Stimulated activated CD8-positive, alpha-beta memory T cell treated with anti-CD3 and anti-CD28 coated beads, Interleukin-15, amount 100 ng/mL, for 48 hours (primary cell): ENCODE measurements at places on chromosomes 3 and 15.

DNA sequence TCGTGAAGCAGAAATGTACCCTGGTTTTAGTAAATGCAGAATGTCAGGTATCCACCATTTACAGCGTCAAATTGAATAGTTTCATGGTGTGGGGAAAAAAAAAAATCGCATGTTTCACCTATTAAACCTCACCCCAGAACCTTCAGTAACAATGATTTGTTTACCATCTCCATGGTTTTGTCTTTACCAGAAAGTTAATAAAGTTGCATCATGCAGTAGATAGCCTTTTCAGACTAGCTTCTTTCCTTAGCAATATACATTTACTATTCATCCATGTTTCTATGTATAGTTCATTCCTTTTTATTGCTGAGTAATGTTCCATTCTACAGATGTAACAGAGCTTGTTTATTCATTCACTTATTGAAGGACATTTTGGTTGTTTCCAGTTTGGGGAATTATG lies 1066.1 kb downstream of the FHIT start:
- DNase-seq, result no peak

DNA sequence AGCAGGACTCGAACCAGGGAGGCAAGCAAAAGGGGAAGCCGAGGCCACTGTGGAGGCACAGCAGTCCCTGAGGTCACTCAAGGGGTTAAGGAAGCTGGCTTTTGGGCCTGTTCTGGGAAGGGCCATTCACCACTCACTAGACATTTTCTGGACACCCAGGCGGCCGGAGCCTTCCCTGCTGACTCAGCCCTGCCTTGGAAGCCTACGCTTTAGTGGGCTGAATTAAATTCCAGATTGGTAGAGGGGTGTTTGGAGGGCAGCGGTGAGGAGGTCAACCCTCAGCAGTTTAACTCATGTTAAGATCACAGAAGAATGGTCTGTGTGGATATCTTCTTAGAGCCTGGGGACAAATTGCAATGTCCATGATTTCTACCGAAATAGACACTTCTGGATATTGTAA lies 152.8 kb downstream of the GABRG3 start:
- DNase-seq, result no peak

GRCh38 chr15:48833526-48834239 lies 22.8 kb upstream of the CEP152 start:
- DNase-seq, result no peak

DNA sequence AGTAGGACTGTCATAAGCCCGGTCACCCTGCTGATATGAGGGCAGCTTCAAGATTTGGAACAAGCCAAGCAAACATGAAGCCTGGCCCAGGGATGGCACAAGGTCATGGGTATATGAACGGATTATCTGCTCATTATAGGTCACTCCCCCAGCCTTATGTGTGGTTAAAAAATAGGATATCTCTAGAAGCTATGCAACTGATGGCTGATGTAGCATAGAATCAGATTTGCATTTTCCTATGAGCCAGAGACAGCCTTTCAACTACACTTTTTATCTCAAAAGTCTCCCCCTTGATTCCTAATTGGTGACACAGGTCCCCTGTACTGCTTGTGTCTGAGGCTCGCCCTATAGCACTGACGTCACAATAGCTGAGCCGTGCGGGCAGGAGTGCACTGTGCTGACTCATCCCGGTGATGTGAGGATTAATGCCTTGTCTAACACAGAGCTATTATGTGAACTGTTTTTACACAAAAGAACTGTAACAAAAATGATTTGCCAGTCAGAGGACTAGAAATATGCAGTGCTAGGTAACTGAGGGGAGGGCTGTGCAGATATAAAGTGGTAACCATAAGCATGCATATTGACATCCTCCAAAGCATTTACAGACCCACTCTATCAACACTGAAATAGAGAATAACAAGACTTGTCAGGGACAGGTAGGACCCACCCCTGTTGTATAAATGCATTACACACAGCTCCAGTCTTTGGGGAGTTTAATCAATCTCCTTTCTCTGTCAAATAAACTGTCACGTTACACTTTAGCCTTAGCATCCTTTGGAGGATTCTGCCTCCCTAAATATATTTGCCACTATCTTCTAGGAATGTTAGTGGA lies 204.9 kb downstream of the TIGIT start:
- DNase-seq, result no peak

- DNase-seq, result no peak
Measured at GRCh38 chr3:138901567-138901966, 45.4 kb downstream of the FOXL2 start.

DNA sequence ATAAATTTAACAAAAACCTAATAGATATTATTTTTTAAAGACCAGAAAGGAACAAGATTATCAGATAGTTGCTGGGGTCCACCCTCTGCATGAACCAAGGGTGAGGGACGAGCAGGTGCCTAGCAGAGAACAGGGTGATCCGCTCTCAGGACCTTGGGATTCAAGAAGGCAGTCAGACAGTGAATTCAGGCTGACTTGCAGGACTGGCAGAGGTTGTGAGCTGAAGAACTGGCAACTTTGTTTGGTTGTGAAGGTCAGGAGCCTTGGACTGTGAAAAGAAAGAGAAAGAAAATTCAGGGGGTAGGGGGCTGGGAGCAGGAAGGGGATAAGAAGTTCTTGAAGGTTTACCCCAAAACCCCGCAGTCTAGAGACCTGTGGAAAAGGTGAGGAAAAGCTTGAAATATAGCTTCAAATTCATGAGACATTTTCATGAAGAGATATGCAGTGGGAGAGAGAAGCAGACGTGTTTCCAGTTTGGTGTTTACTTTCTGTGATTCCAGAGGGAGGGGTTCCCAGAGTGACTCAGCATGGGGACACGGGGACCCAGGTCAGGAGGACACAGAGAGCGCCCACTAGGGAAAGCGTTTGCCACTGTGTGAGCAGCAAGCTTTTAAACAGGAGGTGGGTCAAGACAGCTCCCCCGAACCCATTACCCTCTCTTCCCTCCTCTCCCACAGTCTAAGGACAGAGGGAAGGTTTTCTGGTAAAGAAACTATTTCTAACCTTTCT lies 217.2 kb upstream of the UMPS start:
- DNase-seq, result no peak

DNA sequence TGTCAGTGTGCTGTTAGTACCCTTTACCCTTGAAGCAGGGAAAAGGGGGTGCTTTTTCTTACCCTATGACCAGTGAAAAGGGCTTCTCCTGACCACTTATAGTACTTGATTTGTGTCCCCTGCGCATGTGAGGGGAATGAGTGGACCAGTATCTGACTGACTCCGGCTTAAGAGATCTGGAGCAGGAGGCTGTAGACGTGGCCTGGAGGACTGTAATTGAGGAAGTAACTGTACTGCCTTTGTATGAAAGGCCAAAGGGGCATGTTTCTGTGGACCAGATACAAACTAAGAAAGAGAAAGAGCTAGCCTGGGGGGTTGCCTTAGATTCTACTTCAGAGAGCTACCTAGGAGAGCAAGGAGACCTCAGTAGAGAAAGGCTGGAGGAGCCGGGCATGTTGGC lies 89.9 kb upstream of the TBL1XR1 start:
- no peak for DNase-seq

DNA sequence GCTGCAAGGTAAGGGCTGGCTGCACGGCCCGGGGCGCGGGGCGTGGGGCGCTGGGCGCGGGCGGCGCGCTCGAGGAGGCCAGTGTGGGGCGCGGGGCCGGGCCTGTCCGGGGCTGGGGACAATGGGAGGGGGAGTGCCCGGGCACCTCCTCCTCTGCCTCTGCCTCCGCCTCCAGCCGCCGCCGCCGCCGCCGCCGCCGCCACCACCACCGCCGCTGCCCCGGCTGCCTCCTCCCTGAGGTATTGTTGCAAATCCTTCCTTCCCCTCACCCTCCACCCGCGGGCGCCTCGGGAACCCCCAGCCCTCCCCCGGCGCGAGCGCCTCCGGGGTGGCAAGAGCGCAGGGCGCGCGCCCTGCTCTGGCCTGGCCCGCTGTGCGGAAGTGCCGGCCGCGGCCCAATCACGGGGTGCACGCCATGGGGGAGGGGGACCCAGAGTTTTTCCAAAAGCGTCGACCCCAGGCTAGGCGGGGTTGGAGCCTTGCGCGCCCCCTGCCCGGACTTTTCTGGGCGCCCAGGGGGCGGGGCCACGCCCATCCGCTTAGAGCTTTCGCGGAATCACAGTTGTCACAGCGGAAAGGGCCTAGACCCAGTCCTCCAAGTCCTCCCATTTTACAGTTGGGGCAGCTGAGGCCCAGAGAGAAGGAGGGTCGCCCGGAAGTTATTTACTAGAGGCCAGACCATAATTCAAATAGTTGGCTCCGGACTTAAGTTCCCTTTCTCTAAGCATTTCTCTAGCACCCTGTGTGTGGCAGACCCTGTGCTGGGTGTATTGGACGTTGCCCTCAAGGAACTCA lies at the start of gene LPP:
Gene LPP, plus strand, starts transcription at position 144 of the 795 bp plus-strand sequence. CDS start 251,964 bp downstream, outside the sequence.
- DNase-seq, result peak; percentile 74

GRCh38 chr3:34782871-34783270 lies 856.5 kb upstream of the ARPP21 start:
- no peak for DNase-seq

DNA sequence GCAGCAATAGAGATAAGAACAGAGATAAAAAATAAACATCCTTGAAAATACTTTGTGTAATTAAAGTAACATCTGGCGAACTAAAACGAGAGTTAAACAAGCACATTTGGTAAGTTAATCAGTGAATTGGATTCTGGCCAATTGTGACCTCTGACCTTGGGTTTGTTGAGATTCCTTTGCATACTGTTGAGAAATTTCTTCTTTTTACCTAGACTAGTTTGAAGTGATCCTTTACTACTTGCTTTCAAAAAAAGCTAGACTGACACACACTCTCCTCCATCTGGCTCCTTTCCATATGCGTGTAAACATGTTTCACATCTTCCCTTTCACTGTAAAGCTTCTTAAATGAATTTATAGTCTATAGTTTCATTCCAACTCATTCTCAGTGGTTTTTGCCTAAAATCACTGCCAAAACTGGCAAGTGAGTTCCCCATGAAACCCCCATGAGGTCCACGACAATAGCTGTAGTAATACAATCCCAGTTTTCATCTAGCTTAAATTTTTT lies 17.3 kb upstream of the GBE1 start:
- no peak for DNase-seq

- DNase-seq, result no peak
Measured at GRCh38 chr3:165210132-165210531, 13.9 kb upstream of the SLITRK3 start.

- DNase-seq, result peak; percentile 4
Measured at GRCh38 chr15:29570948-29571791, 251.1 kb downstream of the TJP1 start.

GRCh38 chr3:194777729-194778128 lies 92.0 kb downstream of the FAM43A start:
- DNase-seq, result no peak

- no peak for DNase-seq
Measured at GRCh38 chr3:154536751-154537150, 106.8 kb upstream of the GPR149 start.

GRCh38 chr15:48086133-48086532 lies 34.7 kb upstream of the SLC24A5 start:
- DNase-seq, result no peak

- DNase-seq, result no peak
Measured at GRCh38 chr3:30742796-30743619, 136.6 kb downstream of the TGFBR2 start.

DNA sequence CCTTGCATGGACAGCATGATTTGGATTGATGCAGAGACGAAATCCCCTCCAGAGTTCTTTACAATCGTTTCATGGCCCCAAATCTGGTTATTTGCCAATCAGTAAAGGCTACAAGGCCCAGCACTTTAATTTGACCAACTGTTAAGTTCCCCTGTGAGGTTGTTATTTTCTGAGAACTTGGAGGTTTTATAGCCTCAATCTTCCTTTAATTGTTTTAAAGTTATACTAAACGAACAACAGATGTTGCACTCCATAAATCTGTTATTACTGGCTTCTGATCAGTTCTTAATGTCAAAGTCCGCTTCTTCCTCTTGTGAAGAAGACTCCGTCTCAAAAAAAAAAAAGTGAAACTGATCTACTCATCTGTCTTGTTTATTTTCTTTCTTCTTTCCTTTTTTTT lies 30.8 kb downstream of the LARP6 start:
- no peak for DNase-seq

DNA sequence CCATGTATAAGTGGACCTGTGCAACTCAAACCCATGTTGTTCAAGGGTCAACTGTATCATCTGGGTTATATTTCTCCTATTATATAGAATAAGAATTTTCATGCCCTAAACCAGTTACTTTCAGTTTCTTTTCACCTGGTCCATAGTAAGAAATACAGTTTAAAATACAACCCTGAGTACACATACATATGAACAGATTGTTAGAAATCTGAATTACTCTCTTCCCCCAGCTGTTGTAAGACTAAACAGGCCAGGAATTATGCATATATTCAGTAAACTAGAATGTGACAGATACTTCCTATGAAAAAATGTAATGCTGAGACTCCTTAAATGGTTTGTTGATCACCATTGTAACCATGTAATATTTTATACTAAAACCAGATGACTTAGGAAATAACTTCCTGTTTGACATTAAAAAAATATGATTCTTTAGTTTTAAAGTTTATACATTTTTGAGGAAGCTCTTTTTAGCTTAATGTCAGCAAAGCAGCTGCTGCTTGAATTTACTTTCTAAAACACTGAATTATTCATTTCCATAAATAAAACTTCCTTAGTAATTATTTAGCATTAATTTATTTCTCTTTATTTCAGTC lies 52.5 kb upstream of the ZCWPW2 start:
- no peak for DNase-seq

DNA sequence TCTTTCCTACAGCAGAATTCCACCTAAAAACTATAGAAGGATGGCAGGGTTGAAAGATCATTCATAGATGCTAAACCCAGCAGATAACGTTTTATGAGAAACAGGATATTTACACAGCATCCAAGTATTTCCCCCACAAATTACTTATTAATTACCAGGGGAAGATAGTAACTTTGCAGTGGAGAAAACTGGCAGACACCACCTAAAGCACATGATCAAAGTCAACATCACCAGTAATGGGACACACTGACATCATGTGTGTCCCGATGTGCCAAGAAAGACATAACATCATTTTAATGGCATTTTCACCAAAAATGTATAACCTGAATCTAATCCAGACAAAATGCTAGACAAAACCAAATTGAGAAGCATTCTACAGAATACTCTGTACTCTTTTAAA lies 220.4 kb upstream of the THBS1 start:
- DNase-seq, result no peak

- no peak for DNase-seq
Measured at GRCh38 chr3:125460233-125460632, 59.8 kb downstream of the SNX4 start.

DNA sequence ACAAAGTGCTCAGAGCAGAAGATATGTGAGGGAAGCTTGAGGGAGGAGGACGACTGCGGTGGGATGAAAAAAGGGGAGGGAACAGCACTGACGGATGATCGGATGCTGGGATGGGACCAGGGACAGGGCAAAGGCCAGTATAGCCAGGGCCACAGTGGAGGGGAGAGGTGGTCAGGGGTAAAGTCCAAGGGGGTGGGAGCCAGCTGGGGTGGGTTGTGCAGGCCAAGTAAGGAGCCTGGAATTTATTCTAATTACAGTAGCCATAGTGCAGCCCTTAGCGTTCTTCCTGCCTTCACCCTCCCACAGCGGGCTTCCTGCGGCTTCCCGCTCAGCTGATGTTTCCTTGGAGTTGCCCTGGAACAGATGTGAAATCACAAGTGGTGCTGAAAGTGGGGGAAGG lies 7.6 kb upstream of the APEH start:
- DNase-seq, result no peak
